ENCODE measurements at places on chromosomes 5 and 9.

- no peak for DNase-seq
Measured at GRCh38 chr9:87292449-87293191, 205.0 kb upstream of the DAPK1 start.

- no peak for DNase-seq
Measured at GRCh38 chr9:117936185-117937130, 232.3 kb downstream of the TLR4 start.

DNA sequence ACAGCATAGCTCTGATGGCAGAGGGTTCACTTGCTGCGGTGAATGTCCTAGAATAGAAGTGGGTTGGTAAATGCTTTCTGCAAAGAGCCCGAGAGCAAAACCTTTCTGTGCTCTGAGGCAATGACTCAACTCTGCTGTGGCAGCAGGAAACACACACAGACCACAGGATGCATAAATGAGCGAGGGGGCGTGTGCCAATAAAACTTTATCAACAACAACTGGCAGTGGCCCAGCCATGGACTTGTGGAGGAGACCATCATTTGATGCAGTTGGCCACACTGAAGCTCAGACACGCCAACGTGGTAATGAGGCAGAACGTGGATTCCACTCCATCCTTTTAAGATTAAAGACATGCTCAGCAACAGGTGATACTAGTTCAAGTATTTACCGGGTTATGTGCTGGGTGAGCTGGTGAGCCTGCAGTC, 6.8 kb downstream of the MRPL36 start:
- no peak for DNase-seq

GRCh38 chr9:134208310-134208841, 44.0 kb upstream of the RNU6ATAC start:
- DNase-seq, result no peak

- DNase-seq, result no peak
Measured at GRCh38 chr9:98854266-98854665, 46.8 kb downstream of the GALNT12 start.

DNA sequence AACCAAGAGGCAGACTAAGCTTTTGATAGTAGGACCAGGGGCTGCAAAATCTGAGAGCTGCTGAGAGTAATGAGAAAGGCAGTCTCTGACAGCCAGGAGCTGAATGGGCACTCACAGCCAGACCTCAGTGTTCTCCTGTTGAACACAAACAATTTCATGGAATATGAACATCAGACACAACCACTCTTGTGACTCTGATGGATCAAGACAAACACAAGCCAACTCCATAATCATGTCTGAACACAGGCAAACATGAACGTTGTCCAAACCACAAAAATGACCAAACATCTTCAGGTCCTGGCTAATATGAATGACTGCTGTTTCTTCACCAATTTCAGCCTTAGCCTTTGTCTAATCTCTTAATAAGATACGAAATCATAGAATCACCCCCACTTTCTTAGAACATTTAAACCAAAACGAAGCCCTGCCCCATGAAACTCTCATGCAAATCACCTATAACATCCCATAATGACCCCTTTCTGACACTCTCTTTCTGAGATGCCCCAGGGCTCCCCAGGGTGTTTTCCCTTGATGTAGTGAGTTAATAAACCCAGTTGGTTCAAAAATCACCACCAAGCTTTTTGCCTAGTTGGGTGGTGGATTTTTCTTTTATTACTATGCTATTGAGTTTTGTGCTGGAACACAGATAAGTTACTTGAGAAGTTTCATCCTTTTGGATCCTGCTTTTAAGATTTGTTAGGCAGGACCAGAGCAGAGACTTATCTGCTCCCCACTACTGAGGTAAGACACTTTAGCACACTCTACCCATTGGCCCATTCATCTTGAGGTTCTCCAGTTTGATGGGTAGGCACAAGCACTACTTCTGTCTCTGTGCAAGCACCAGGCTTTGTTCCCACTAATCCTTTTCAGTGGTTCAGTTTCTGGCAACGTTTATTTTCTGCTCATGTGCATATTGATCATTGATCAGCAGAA, 5.9 kb upstream of the ERAP2 start:
- no peak for DNase-seq

DNA sequence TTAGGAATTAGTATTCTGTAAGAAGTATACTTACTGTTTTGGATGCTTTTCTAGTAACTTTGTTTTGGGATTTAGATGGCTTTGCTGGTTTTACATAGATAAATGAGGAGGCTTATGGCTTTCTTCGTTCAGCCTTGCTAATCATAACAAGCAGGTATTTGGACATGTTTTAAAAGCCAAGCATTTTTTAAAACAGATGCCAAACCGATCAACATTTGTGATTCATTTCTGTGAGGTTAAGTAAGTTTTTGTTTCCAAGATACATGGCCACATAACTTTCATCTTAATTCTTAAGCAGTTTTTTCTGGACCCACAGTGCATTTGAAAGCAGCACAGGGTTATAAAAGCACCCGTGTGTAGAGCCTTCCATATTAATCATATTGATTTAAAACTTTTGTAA, 21.7 kb downstream of the TARS1 start:
- DNase-seq, result no peak

DNA sequence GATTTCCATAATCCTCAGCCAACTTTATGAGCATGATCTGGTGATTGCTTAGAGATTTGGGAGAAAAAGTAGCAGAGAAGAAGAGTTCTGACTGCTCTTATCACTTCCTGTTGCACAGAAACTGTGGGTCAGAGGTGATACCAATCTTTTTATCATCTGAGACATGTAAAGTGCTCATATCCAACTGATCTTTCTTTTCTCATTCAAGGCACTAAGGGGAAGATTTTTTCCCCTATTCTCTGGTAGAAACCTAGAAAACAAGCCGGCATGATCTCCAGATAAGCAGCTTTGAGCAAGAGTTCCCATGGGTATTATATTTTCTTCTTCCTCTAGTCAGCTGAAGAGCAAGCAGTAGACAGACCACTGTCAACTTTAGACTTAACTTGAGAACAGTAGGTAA, 29.0 kb upstream of the GPR150 start:
- DNase-seq, result no peak

DNA sequence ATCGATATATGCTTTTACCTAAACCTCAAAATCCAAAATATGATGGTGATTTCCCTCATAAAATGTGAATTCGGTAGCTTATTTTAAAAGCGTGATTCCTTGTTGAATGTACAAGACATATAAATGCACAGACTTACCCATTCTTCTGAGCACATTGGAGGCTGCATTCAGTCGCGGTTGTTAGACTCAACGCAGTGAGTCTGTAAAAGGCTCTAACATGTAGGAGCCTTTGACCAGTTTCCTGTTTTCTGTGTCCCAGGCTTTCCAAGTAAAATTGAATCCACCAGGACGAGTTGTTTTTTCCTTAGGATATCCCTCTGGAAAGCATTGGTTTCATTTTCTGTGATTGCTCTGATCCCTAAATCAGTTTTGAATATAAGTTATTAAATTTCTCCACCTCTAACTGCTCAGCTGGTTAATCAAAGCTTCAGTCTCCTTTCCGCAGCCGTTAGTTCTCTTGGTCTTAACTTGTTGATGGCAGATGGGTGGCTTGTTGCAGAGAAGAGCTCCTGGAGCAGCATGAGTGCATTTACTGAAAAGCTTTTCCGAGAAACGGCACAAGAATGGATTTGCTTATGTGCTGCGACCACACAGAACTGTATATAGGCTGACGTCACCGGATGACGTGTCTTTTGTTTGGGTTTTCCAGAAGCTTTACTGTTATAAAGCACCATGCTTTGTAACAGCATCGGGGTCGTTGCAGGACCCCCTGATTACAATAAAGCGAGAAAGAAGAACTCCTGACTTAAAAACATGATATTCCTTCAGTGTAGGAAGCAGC, at the start of gene LRRTM2:
Gene LRRTM2 (minus strand): TSS at position 565 of the 781 bp plus-strand sequence. CDS start 424 bp downstream, at position 141.
- DNase-seq, result peak; percentile 88

GRCh38 chr9:101481261-101481660, 45.7 kb upstream of the ALDOB start:
- DNase-seq, result no peak

GRCh38 chr5:110878115-110878514, 139.3 kb downstream of the SLC25A46 start:
- DNase-seq, result no peak
